ENCODE measurements at places on chromosomes 16 and 17.

GRCh38 chr16:19131825-19132218 is 18.1 kb downstream of the ITPRIPL2 start:
- DNase-seq: no peak

- no peak for DNase-seq
These were observed 52.4 kb upstream of the ETV4 start for GRCh38 chr17:43598357-43599045.

DNA sequence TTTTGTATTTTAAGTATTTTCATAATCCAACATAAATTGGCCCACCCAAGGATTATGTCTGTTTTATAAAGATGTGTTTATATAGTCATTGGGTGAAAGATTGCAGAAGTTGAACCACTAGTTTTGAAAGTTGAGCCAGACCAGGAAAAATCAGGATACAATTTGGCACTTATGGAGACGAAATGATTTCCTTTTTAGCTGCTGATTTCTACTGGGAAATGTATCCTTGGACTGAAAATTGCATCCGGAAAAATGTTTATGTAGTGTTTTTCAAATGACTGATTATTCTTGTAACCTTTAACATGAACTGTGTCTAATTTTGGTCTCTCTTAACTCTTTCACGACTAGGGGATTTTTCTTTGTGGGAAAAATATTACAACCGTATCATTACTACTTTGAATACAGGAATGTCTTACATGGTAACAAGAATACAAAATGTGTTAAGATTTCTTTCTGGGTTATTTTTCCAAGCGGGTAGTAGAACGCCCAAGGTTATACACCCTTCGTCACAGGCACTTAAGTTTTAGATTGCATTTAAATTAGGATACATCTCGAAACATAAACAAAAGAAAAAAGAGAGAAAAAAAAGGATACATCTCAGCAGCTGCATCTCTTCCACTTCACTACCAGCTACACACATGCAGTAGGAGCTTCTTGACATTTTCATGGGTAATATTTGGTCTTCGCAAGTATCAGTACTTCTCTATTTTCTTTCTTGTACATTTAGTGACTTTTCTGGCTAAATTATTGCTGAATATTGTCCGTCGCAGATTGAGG is 273.0 kb upstream of the TBX2 start:
- no peak for DNase-seq

DNA sequence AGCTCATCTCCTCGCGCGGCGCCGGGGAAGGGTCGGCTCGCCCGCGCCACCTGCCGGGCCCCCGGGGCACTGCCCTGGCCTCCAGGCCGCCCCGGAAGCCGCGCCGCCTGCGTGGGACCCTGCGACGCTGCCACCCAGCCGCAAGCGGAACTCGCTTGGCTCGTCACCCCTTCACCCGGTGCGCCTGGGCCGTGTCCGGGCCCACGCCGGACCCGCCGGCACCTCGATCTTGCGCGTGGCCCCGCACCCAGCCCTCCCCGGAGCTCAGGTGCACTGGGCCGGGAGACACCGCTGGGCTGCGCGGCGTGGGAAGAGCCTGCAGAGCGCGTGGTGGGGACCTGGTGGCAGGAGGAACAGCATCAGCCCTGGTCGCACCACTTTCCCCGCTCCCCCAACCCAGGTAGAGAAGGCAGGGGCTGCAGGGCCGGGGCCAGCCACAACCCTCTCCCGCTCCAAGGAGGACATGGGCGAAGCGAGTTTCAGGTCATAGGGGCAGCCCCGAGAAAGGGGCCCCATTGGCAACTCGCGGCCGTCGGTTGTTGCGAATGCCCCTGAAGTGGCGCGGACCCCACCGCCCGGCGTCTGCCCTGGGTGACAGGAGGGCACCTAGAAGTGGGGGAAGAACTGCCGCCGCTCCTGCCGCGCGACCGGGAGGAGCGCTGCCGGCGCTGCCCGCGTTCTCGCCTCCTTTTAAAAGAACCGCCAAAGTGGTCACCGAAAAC is 363 bp upstream of the MIF4GD start:
- no peak for DNase-seq

DNA sequence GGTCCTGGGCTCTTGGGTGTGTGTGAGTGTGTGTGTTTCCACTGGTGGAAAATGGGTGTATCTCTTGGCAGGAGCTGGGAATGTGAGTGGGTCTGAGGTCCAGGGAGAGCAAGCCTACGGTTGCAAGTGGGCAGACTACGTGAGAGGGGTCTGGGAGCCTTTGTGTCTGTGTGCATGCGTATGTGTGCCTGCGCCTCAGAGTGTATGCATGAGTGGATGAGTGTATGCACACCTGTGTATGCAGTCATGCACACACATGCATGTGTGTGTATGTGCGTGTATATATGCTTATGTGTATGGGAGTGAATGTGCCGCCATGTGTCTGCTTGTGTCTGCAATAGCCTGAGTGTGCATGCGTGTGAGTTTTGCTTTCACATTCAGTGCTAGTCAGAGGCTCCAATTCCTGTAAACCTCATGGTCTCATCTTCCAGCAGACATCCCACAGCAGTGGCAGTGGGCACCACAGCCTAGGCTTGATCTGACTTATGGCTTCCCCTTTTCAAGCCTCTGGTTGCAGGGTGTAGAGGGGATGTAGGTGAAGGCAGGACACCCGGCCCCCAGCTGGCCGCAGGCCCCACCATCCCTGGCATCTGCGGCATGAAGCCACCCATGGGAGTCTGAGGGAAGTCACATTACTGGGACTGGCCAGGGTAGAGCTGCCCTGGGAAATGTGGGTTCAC is 19.7 kb upstream of the RMI2 start:
- DNase-seq: no peak

DNA sequence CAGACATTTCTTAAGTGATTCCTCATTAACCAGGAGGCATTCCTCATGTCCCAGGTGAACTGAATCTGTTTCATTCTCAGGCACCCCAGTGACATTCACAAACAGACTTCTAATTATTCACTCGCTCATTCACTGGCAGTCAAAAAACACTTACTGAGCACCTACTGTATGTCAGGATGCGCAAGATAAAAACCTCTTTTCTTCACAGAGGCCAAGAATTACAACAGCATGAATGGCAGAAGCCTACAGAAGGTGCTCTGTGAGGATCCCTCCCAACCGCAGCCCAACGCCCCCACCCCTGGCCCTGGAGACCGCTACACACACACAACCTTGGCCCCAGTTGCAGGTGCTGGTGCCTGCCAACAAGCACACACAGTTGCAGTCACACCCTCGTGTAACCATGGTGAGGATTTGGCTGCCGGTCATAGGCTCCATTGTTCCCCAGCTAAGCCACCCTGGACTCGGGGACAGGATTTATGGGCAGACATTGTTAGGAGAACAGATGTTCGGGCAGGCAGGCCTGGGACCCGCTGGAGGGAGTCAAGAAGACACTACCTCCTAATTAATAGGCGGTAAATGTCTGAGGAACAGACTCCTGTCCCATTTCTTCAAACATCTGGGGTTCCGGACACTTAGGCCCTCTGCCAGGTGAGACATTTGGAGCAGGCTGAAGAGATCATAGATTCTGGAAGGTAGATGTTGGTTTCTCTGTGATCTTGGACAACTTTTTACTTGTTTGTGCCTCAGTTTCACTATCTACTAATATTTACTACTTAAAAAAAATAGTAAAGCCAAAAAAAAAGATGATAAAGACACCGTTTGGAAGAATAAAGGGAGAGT is 43.2 kb downstream of the CUEDC1 start:
- peak; percentile 86 for DNase-seq

DNA sequence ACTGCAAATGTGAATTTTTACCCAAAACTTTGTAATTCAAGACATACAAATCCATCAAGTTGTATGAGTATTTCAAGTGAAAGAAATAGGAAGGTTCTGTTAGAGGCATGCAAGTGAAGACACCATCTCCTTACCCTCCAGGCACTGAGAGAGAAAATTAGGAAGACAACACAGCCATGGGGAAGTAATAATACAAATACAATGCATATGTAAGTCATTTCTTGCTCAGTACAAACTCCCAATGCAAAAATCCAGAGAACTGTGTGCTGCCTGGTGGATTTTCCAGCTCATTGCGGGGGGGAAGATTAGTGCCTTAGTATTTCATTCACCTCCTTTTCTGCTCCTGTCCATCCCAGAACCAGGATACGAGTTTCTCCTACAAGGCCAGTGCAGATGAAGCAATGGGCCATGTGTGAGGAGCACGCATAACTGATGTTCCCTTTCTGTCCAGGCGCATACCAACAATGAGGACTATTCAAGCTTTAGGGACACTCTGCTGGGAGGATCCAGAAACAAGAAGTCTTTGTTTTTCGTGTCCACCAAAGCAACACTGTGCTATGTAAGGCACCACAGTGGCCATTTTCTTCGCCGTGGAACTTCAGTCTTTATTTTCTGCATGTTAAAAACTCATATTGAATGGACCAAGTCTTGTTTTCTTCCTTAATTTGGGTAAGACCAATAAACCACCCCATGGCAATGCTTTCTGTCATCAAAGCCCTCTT is 143.7 kb upstream of the RCVRN start:
- DNase-seq: no peak

DNA sequence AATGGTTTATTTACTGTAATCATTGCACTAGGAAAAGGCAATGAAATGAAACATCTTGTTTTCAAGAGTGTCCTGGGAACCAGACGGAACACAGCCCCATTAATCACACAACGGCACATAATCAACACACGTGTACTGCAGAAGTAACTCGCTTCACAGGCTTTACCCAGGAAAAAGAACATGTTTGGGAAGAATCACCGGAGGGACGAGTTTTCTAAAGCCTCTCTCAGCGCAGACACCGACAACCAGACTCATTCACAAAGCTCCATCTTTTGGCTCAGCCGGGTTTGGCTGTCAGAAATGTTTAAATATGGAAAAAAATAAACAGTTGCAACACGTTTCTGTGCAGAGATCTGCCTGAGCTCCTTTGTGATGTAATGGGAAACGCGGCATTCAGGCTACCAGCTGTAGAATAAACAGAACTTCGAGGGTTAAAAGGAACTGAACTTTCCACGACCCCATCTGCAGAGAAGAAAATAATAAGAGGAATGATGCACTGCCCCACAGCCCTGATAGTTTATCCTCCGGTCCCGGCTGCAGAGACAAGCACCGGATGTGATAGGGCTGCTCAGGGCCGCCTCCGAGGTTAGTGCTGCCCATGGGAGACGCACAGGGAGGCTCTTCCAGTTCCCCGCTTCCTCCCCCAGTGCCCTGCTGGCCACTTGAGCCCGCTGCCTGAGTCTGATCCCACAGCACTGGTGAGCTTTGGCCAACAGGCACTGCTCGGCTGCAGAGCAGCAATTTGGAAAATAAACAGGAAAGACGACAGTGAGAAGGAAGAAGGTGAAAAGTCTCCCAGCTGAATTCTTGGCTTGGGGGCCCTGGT is 119.8 kb downstream of the HIC1 start:
- no peak for DNase-seq

DNA sequence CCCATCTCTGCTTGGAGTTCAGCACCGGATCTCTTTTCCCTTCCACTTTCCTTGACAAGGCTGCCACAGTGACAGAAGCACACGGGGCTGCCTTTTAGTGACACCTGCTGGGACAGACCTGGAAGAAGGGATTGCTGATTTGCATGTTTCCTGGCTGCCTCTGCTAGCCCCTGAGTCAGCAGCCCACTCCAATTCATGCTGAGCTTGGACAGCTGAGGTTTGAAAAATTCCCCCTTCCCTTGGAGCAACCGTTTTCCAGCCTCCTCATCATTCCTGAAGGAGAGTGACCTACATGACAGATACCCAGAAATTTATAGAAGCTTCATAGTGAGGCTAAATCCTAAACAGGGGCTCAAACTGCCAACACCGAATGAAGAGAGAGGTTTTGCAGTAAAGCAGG is 18.8 kb upstream of the RBL2 start:
- DNase-seq: no peak

GRCh38 chr17:9170853-9171252 is 149.5 kb downstream of the NTN1 start:
- no peak for DNase-seq

GRCh38 chr17:82433560-82434215 is 15.3 kb upstream of the OGFOD3 start:
- no peak for DNase-seq

- no peak for DNase-seq
These were observed 10.5 kb upstream of the CCDC182 start for GRCh38 chr17:57755480-57756070.

- DNase-seq: no peak
These were observed 198.9 kb downstream of the ZFHX3 start for GRCh38 chr16:72848759-72849664.

- no peak for DNase-seq
These were observed 56.7 kb downstream of the PLXDC1 start for GRCh38 chr17:39094607-39095308.

DNA sequence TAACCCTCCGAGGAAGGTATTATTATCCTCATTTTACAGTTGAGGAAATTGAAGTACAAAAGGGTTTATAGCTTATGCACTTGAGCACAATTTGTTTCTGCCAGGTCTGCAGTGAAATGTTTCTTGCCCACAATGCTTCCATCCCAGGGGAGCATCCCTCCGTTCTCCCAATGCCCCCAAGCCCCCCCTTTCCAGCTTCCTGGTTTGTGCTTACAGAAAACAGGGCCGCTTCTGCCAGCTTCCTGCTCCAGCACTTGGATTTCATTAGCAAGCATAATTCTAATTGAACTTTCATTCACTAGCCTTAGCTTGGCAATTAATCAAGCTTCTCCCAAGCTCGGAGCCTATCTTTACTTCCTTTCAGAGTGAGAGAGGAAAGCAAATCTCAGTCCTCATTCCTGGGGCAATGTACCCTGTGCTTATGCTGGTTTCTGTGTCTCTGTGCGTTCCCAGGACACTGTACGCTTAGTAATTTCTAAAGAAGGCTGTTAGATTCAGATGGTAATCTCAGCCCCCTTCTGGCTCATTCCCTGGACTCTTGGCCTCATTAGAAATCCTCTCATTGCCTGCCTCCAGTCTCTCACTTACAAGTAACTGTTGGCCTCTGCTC is 141.6 kb downstream of the HS3ST2 start:
- no peak for DNase-seq

DNA sequence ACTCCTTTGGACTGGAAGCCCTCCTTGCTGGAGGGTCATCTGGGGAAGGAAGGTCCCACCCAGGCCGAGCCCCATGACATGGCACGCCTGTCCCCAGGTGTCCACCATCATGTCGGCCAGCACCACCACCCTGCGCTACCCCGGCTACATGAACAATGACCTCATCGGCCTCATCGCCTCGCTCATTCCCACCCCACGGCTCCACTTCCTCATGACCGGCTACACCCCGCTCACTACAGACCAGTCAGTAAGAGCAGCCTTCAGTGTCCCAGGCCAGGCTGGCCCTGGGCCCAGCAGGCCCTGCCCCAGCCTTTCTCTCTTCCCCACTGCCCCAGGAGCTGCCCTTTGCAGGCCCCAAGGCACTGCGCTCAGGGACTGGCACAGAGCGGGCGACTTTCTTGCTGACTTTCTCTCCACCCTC is 6.5 kb downstream of the TUBG2 start:
- DNase-seq: no peak
